Caki2 (cell line): ENCODE measurements at places on chromosomes 1 and 21.
A peak's percentile ranks its signal among the peaks of the same experiment; 100 is the strongest.

- DNase-seq = peak; percentile 68
Observed at GRCh38 chr1:33295450-33296081, 25.3 kb downstream of the A3GALT2 start.

DNA sequence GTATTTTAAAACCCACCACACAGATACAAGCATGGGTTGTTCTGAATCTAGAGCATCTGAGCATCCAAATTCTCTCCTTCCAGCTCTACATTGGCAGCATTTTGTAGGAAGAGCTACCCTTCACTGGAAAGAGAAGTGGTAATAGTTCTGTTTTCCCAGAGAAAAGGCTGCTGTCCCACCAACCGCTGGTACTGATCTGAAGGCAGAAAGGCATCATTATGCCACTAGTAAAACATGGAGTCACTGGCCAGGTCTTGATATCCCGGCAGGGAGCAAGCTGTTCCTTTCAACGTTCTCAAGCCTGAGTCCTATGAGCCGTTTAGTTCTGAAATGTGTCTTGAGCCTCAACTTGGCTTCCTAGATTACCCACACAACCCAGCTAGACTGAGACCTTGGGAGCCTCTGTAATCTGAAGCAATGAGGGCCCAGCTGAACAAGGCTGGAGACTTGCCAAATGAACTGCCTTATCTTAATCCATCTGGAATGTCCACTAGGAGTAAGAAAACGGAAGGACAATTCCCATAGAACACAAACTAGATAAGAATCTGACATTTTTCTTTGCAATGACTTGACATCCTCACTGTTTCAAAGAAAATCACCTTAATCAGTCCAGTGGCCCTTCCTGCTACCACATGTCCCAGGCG, 116.8 kb downstream of the KCNH1 start:
- DNase-seq = peak; percentile 35

GRCh38 chr1:29197590-29197924, 15.9 kb upstream of the SRSF4 start:
- DNase-seq = peak; percentile 28

DNA sequence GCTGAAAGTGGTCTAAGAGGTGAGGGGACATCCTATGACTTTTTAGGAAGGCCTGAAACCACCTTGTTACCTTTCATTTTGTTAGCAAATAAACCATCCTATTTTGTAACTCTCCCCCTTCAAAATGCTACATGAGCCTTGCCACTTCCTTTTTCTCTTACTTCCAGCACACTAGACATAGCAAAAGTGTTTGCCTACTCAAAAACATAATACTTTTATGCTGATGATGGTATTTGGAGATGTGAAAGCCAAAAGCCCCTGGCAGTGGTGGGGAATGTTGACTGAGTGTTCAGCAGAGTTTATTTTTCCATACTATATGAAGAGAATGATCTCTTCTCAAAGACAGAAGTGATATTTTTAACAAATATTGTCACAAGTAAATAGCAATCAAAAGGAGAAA, 134.2 kb downstream of the EDEM3 start:
- no peak for DNase-seq

DNA sequence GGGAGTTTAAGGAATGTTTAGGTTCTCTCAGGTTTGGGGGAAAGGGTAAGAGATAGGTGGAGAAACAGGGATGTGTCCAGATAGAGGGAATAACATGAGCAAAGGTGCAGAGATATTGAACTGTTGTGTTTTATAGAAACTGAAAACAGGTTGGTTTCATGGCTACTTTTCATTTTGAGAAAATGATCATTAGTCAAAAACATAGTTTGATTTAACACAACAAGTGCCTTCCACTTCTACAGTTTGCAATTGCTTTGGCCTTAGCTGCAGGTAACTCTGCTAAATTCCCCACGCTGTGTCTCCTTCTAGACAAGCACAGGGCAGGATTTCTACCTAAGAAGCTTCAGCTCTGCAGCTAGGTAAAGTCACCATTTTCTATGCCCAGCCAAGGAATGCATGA, 124.9 kb downstream of the RGS2 start:
- DNase-seq = no peak

GRCh38 chr1:156356875-156357534, 12.0 kb upstream of the RHBG start:
- DNase-seq = peak; percentile 41
